Activated gamma-delta T cell treated with Interleukin-2 at 50 U/mL for 16 hours (primary cell): ENCODE measurements at places on chromosomes 11 and 22.

DNA sequence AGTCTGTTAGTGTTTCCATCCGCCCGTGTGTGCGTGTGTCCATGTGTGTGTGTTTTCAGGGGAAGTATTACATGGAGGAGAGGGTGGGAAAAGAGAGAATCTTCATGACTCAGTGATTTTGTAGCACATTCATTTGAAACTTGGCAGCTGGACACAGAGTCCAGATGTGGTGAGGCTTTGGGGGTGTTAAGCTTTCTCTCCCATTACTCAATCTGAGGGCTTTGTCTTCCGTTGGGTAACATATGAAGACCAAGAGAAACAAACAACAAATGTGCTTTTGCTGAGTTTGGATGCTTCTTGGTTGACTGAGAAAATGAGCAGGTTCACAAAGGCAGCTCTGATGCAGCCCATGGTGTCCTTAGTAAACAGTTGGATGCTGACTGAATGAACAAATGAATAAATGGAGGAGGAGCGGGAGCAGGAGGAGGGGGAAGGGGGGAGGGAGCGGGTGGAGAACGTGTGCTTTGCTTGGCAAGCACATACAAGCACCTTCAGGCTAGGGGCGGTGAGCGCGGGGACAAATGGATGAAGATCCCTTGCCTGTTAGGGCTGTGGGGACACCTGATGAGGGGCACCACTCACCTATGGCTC lies 104.3 kb downstream of the ST3GAL4 start:
- DNase-seq: no peak

- DNase-seq: no peak
Measured at GRCh38 chr22:33105501-33105911, 47.3 kb upstream of the SYN3 start.

DNA sequence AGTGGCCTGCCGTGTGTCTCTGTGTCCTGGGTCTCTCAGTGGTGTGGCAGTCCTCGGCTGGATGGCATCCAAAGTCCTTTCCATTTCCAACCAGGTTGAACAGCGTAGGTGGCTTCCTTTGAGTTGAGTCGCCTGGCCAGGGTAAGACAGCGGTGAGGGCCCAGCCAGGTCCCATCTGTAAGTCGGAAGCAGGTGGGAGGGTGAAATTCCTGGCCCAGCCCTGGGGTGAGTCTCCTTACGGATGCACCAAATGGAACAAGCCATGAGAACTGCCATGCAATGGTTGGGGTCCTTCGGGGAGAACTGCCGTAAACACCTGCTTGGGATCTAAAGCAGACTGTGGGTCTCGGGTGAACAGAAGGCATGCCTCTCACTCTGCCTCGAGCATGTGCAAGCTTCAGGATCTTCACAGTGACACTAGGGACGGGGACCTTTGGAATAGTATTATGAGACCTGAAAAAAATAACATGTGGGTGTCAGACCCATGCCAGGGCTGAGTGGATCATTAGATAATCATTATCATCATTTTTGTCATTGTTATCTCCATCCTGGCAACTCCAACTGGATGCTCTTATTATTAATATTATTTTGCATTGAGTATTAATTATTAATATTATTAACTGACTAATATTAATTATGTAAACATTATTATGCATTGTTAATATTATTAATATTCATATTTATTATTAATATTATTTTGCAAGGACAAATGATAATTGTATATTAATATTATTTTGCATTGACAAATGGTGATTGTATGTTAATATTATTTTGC lies 57.7 kb upstream of the LINC01488 start:
- DNase-seq: no peak

DNA sequence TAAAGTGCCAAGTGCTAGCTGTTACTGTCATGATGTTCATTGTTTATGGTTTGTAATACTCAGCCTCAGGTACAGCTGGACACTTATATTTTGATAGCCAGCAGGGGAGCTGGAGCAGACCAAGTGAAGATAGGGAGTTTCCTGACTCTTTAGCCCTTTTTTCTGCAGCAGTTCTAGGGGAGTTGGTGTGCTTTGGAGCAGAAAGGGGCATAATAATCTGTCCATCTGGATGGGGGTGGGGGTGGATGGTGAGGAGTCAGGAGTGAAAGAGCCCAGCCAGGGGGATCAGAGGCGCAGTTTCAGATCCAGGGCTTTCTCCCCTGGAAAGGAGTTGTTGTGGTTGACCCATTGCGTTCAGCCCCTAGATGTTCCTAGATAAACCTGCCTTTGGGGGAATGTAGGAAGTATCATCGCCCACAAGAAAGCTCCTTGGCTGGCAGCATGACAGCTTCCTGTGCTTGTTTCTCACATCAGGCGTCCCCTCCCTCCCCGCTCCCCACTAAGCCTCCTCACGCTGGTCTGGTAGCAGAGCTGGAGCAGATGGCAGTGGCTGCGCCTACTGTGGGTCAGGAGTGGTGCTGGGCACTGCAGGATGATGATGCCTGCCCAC lies 41.9 kb downstream of the MED15 start:
- peak; percentile 68 for DNase-seq

DNA sequence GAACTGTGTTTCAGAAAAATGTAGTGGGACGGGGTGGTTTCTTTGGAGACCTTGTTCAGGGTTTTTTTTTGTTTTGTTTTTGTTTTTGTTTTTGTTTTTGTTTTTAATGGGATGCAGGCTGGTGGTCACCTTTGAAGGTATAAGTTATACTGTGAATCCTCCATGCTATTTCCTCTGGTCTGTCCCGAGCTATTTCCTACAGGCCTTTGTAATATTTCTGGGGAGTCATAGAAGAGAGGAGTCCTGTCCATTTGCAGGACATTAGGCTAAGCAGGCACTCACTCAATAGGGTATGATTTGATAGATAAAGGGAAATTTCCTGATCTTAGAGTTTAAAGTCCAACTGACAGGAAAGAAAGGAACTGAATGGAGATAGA lies 78.0 kb downstream of the TRAF6 start:
- DNase-seq: no peak
